NCI-H2171 (cell line): ENCODE measurements at places on chromosomes 5 and 9.

- DNase-seq = no peak
Measured at GRCh38 chr5:179822444-179822990, 1.8 kb downstream of the SQSTM1 start.

GRCh38 chr5:8550921-8551320 lies 682.0 kb downstream of the MTRR start:
- no peak for DNase-seq

- no peak for DNase-seq
Measured at GRCh38 chr5:83026516-83026915, 50.7 kb downstream of the TMEM167A start.

DNA sequence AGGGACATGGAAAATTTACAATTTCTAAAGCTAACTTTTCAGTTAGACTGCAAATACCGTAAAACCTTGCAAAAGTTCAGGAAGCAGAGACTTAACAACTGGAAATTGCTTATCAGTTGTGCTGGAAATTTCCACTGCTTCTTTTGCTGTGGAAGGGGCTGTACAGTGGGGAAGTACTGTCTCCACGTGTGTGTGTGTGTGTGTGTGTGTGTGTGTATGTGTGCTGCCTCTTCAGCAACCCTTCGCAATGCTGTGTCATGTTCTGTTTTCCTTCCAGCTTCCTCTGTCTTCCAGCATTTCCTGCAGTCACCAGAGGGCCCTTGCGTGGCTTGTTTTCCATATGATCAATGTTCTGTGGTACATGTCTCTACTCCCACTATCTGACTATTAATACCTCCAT lies 87.5 kb upstream of the RANBP3L start:
- DNase-seq = no peak

DNA sequence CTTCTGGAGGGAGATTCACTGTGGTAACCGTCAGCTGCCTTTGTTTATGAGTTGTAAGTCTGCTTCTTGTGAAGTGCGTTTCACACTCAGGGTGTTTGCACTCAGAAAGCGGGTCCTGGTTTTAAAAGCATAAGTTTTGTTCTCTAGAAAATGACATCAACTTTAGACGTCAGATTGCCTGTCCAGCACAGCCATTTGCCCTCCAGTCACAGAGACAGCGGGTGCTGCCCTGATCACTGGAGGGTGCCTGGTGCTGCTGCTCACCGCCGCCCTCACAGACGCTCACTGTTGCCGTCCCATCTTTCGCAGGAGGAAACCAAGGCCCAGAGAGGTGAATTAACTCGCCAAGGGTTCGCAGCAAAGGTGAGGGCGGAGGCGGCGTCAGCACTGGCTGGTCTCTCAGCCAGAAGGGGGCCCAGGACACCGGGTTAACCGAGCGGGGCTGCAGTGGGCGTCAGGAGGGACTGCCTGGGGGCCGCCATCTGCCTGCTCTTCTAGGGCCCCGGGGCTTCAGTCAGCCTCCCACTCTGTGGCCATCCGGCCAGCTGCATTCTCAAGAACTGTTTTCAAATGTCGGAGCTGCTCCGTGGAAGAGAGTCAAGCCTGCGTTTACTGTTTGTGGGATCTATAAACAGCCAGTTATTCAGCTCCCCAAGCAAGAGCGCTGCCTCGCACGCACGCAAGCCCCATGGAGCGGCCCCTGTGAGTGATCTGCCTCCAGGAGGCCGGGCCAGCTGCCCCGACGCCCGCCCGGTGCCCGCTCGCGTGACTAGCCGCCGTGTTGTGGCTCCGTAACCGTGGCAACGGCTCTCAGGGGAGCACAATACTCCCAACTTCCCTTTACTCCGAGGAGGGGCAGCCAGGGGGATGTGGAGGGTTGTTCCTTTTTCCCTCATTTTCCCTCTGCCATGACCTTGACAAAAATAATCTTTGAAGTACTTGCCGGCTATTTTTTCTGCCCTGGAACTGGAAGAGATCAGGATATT lies 43.4 kb upstream of the EXOC3 start:
- peak; percentile 100 for DNase-seq

- DNase-seq = no peak
Measured at GRCh38 chr5:125894383-125894782, 528.8 kb upstream of the GRAMD2B start.

DNA sequence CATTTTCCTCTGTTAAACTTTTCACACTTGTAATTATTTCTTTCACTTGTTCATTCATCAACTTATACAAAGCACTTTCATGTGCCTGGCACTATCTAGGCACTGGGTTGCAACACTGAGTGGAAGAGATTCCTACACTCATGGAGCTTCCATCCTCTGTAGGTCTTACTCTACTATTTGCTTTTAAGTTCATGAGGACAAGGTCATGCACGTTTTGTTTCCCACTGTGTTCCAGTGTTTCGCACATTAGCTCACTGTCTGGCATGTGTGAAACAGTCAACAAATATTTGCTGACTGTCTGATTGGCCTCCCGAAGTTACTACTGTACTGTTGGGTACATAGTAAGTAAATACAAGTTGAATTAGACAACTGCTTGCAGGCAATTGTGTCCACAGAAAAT lies 87.9 kb upstream of the IFNK start:
- DNase-seq = no peak

- DNase-seq = no peak
Measured at GRCh38 chr5:81779916-81780266, 29.0 kb upstream of the SSBP2 start.
